ENCODE measurements at places on chromosomes 6 and 20. TPM values are rescaled to one million over a fixed set of nuclear protein-coding genes. Genes with fewer than 3 reads are reported as not detected.

DNA sequence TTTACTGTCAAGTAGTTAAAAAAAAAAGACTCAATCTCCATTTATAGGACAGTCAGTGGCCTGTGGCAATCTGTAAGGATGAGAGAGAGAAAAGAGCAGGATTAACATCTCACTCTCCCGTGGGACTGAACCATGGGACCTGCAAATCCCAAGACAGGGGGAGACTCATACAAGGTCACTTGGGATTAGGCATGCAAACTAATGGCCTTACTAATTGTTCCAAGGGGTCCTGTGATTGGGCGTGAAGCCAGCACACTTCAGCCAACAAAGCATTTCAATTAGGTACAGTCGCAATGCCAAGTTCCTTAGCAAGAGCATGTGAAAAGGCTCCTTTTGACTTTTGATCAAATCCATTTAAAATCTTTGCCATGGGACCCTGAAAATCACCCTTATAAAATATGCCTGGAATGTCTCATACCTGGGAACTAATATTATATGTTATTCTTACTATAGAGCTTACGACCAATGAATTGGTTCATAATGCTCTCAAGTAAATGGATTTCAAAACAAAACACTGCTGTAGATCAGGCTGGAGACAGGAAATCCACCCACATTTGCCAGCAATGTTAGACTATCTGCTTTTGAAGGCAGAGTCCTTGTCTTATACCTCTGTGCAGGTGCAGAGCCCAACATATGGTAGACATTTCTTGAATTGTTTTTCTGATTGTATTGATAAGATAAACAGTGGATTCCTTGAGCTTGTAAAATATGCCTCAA is 412.5 kb downstream of the GJA1 start:
- no peaks in the 10 kb centered on the region for H3K36me3 ChIP-seq
- H3K4me1 ChIP-seq, result peaks cover 16% of the 10 kb centered on the region

GRCh38 chr6:163661272-163661671 is 246.8 kb downstream of the QKI start:
- no peaks in the 10 kb centered on the region for H3K4me1 ChIP-seq
- no peak overlapping the region for H3K27ac ChIP-seq
- DNase-seq, result no peak

GRCh38 chr20:38336726-38337125 is 9.6 kb upstream of the LBP start:
- no peaks in the 10 kb centered on the region for H3K4me1 ChIP-seq
- no peak overlapping the region for H3K4me3 ChIP-seq
- peaks cover 22% of the 10 kb centered on the region for H3K27me3 ChIP-seq
- DNase-seq, result no peak
- H3K27ac ChIP-seq, result no peak overlapping the region

DNA sequence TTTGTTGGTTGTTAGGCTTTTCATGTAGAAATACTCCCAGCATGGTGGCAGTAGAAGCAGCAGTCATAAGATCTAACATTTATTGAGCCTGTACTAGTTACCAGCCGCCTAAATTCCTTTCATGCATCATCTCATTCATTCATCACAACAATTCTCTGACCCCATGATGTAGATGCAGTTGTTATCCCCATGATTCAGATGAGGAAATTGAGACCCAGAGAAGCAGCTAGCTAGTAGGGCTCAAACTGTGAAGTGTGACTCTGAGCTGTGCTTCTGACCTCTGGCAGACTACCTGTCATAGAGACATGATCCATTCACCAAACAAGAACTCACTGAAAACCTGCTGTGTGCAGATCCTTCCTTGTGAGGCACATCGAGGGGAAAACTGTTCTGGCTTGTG is 16.9 kb downstream of the RREB1 start:
- H3K36me3 ChIP-seq, result peaks cover 3% of the 10 kb centered on the region
- no peak overlapping the region for H3K4me3 ChIP-seq
- H3K27ac ChIP-seq, result no peak overlapping the region
- DNase-seq, result no peak
- no peaks in the 10 kb centered on the region for H3K4me1 ChIP-seq

- H3K4me1 ChIP-seq, result no peaks in the 10 kb centered on the region
- no peaks in the 10 kb centered on the region for H3K27me3 ChIP-seq
- H3K36me3 ChIP-seq, result no peaks in the 10 kb centered on the region
- H3K4me3 ChIP-seq, result no peak overlapping the region
Observed at GRCh38 chr6:115969207-115969929, 91.3 kb downstream of the FRK start.

GRCh38 chr20:44241796-44242195 is 5.3 kb upstream of the GDAP1L1 start:
- no peak overlapping the region for H3K4me3 ChIP-seq
- no peak for DNase-seq
- peaks cover 23% of the 10 kb centered on the region for H3K27me3 ChIP-seq
- H3K36me3 ChIP-seq, result no peaks in the 10 kb centered on the region
- H3K4me1 ChIP-seq, result no peaks in the 10 kb centered on the region
- H3K27ac ChIP-seq, result no peak overlapping the region

GRCh38 chr20:4788314-4788713 is 66.6 kb downstream of the PRND start:
- no peak for DNase-seq
- H3K27ac ChIP-seq, result no peak overlapping the region
- no peaks in the 10 kb centered on the region for H3K4me1 ChIP-seq
- no peaks in the 10 kb centered on the region for H3K36me3 ChIP-seq

DNA sequence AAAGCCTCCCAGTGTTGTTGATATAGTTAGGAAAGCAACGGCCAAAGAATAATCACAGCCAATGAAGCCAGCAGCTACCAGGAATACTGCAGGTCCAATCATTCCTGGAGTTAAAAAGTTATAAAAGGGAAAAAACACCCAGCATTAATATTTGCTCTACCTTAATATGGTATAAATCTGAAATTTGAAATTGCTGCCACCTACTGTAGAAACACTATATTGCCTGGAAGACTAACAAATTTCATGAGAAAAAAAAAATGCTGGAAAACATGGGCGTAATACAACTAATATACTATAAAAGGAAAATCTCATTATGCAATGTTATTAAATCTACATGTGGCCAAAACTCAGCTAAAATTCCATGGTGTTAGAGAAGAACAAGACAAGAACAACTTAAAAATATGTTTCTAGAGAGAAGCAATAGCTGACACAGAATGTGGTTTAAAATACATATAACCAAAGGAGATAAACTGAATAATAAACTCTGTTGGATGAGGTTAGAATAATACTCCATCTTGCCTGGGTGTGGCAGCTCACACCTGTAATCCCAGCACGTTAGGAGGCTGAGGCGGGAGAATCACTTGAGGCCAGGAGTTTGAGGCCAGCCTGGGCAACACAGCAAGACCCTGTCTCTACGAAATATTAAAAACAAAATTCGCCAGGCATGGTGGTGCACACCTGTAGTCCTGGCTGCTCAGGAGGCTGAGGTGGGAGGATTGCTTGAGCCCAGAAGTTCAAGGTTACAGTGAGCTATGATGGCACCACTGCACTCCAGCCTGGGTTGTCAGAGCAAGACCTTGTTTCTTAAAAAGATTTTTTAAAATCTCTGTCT is 43.1 kb downstream of the SLC17A5 start:
- H3K4me3 ChIP-seq, result no peak overlapping the region
- H3K36me3 ChIP-seq, result peaks cover 21% of the 10 kb centered on the region
- no peaks in the 10 kb centered on the region for H3K4me1 ChIP-seq
- no peak overlapping the region for H3K27ac ChIP-seq
- DNase-seq, result peak; percentile 16
- H3K27me3 ChIP-seq, result no peaks in the 10 kb centered on the region

DNA sequence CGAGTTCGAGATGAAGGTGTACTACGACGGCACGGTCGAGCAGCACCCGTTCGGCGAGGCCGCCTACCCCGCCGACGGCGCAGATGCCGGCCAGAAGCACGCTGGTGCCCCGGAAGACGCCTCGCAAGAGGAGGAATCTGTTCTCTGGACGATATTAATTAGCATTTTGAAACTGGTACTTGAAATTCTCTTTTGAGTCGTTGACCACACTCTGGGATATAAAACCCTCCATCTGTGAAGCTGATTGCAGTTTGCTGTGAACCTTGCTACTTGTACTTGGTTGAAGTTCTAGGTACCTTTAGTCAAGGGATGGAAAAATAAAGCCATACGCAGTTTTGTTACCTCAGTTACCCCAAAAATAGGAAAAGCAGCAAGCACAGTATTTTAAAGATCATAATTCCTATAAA is 917 bp downstream of the C6orf120 start:
- peaks cover 29% of the 10 kb centered on the region for H3K4me1 ChIP-seq
- no peak for DNase-seq
- H3K36me3 ChIP-seq, result peaks cover 7% of the 10 kb centered on the region
- H3K27me3 ChIP-seq, result no peaks in the 10 kb centered on the region

DNA sequence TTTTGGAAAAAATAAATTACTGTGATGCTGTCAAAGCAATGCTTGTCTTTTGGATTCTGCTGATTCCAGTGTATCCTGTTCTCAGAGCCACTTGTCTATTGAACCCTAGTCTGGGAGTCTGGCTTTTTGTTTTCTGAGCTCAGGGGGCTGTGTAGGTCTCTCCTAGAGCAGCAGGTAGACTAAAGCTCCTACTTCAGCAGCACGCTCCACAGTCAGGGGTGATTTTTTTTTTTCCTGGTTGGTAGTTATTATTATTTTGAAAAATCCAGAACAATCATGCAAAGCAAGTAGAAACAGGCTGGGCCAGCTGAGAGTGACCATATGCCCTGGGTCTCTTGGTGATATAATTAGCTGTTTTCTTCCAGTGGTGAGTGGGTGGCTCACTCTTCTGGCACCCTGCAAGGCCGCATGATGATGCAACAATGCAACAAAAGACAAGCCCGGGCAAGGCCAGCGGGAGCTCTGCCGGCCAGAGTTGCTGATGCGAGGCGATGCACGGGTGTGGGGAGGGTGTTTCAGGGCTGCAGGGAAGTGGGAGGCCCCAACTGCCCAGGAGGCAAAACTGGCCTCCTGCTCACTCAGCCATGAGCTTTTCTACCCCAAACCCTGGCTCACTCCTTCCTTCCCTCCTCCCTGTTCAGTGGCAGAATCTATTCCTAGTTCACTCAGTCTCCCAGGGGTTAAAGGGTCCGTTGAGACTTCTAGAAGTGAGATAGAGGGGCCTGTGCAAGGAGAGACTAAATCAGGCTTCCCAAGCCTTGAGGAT is 11.5 kb upstream of the CDKN1A start:
- H3K36me3 ChIP-seq, result no peaks in the 10 kb centered on the region
- peaks cover 18% of the 10 kb centered on the region for H3K4me1 ChIP-seq
- peak; percentile 95 for DNase-seq
- peak overlapping the region; percentile 76 for H3K27ac ChIP-seq
- no peak overlapping the region for H3K4me3 ChIP-seq

DNA sequence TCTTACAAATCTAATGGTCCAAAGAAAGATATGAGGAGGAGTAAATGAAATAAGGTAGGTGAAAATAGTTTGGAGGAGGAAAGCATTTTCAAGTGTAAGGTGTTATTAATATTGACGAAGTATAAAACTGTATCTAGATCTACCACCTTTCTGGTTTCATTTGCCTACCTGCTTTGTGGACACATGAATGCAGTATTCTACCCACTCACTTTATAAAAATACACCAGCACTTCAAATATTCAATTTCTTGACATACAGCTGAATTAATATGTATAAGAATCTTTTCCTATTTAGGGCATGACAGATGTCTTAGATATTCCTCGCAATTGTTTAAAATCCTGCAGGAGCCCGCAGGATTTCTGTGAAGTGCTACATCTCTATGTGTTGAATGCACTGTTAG is 108.0 kb downstream of the BCAS1 start:
- H3K27me3 ChIP-seq, result no peaks in the 10 kb centered on the region
- no peak for DNase-seq
- H3K27ac ChIP-seq, result no peak overlapping the region
- no peak overlapping the region for H3K4me3 ChIP-seq

- no peaks in the 10 kb centered on the region for H3K27me3 ChIP-seq
- H3K36me3 ChIP-seq, result no peaks in the 10 kb centered on the region
- H3K4me1 ChIP-seq, result no peaks in the 10 kb centered on the region
- H3K4me3 ChIP-seq, result no peak overlapping the region
Observed at GRCh38 chr6:32271429-32271828, 47.6 kb upstream of the NOTCH4 start.

DNA sequence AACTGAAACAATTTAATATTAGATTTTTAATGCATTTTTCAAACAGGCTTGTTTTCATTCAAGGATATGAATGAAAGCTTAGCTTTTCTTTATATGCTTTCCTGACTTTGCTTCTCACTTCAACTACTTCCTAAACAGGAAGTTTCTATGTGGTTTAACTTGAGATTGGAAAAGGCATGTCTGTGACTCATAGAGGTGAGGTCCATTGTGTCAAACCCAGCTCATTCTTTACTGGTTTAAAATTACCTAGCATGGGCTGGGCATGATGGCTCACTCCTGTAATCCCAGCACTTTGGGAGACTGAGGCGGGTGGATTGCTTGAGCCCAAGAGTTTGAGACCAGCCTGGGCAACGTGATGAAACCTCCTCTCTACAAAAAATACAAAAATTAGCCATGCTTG is 34.4 kb downstream of the EFHC1 start:
- H3K27me3 ChIP-seq, result no peaks in the 10 kb centered on the region
- no peak overlapping the region for H3K27ac ChIP-seq
- no peak overlapping the region for H3K4me3 ChIP-seq
- peak; percentile 73 for DNase-seq
- no peaks in the 10 kb centered on the region for H3K36me3 ChIP-seq

- no peak for DNase-seq
- H3K4me3 ChIP-seq, result no peak overlapping the region
- peaks cover 17% of the 10 kb centered on the region for H3K27me3 ChIP-seq
- no peak overlapping the region for H3K27ac ChIP-seq
- peaks cover 3% of the 10 kb centered on the region for H3K4me1 ChIP-seq
Observed at GRCh38 chr6:43985329-43985728, 141.9 kb downstream of the MRPL14 start.

GRCh38 chr6:166959911-166960608 is 3.7 kb upstream of the RNASET2 start:
- peaks cover 14% of the 10 kb centered on the region for H3K4me1 ChIP-seq
- no peak for DNase-seq
- no peak overlapping the region for H3K27ac ChIP-seq
- H3K36me3 ChIP-seq, result no peaks in the 10 kb centered on the region
- no peak overlapping the region for H3K4me3 ChIP-seq
- H3K27me3 ChIP-seq, result no peaks in the 10 kb centered on the region

GRCh38 chr20:22100686-22101085 is 395.2 kb downstream of the PAX1 start:
- no peak overlapping the region for H3K27ac ChIP-seq
- H3K4me1 ChIP-seq, result no peaks in the 10 kb centered on the region
- no peaks in the 10 kb centered on the region for H3K27me3 ChIP-seq
- no peak for DNase-seq

DNA sequence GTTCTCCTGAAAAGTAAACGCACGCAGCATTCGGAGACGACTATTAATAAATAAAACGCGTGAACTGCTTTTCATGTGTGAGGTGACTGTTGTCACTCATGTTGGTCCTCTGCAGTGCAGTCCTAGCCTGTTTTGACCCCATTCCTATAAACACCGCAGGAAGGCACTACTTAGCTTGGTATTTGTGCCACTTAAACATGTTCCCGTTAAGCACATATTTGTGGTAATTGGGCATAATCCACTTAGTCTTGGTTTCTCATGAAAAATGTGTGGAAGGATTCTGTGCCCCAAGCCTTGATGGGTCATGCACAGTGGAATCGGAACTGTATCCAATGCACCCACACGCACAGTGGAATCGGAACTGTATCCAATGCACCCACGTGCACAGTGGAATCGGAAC is 313.9 kb downstream of the THBS2 start:
- H3K4me3 ChIP-seq, result no peak overlapping the region
- H3K4me1 ChIP-seq, result no peaks in the 10 kb centered on the region
- no peaks in the 10 kb centered on the region for H3K27me3 ChIP-seq

GRCh38 chr6:120378582-120379220 is 955.6 kb downstream of the TBC1D32 start:
- no peaks in the 10 kb centered on the region for H3K27me3 ChIP-seq
- H3K27ac ChIP-seq, result no peak overlapping the region
- no peaks in the 10 kb centered on the region for H3K4me1 ChIP-seq

Gene F13A1
- total RNA-seq, result 10.1 TPM

Gene PRSS35
- total RNA-seq, result 3.9 TPM

Gene METTL24
- total RNA-seq, result 0.36 TPM

Gene TRIM15
- total RNA-seq, result not detected

Gene TUBB2B
- 144 TPM for total RNA-seq

Gene UQCC2
- total RNA-seq, result 70.2 TPM
